ENCODE measurements at places on chromosomes 2 and 18. TPM values are rescaled to one million over a fixed set of nuclear protein-coding genes. Genes with fewer than 3 reads are reported as not detected.
A peak's percentile ranks its signal among the peaks of the same experiment; 100 is the strongest.

DNA sequence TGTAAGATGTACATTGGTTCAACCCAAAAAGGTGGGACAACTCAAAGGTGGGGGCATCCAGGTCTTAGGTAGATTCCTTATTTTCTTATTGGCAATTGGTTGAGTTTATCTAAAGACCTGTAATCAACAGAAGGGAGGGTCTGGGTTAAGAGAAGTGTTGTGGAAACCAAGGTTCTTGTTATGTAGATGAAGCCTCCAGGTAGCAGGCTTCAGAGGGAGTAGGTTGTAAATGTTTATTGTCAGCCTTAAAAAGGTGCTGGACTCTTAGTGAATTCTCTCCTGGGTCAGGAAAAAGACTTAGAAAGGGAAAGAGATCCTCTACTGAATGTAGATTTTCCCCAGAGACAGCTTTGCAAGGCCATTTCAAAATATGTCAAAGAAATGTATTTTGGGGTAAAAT is 125.3 kb upstream of the NDUFV2 start:
- no peaks in the 10 kb centered on the region for H3K27me3 ChIP-seq
- no peak overlapping the region for H3K4me3 ChIP-seq
- no peak for DNase-seq

- DNase-seq, result no peak
- no peaks in the 10 kb centered on the region for H3K36me3 ChIP-seq
- H3K4me3 ChIP-seq, result no peak overlapping the region
- H3K4me1 ChIP-seq, result no peaks in the 10 kb centered on the region
- no peaks in the 10 kb centered on the region for H3K27me3 ChIP-seq
Observed at GRCh38 chr2:12081481-12082210, 335.2 kb downstream of the LPIN1 start.

GRCh38 chr18:332007-332406 is 64.2 kb upstream of the THOC1 start:
- H3K27ac ChIP-seq, result peak overlapping the region; percentile 58
- no peak overlapping the region for H3K4me3 ChIP-seq
- no peaks in the 10 kb centered on the region for H3K27me3 ChIP-seq
- H3K4me1 ChIP-seq, result peaks cover 14% of the 10 kb centered on the region
- peaks cover 5% of the 10 kb centered on the region for H3K36me3 ChIP-seq
- DNase-seq, result no peak

- H3K4me1 ChIP-seq, result no peaks in the 10 kb centered on the region
- DNase-seq, result no peak
- no peak overlapping the region for H3K27ac ChIP-seq
- no peak overlapping the region for H3K4me3 ChIP-seq
- no peaks in the 10 kb centered on the region for H3K27me3 ChIP-seq
Observed at GRCh38 chr2:137208431-137208891, 443.1 kb downstream of the THSD7B start.

GRCh38 chr2:127106457-127106990 is 430 bp downstream of the BIN1 start:
- DNase-seq, result no peak
- peak overlapping the region; percentile 80 for H3K27ac ChIP-seq
- H3K4me1 ChIP-seq, result peaks cover 24% of the 10 kb centered on the region
- H3K36me3 ChIP-seq, result no peaks in the 10 kb centered on the region

The LMAN2L gene
- total RNA-seq, result 16.5 TPM

GRCh38 chr18:54387631-54388030 is 29.9 kb downstream of the C18orf54 start:
- no peak overlapping the region for H3K4me3 ChIP-seq
- H3K4me1 ChIP-seq, result peaks cover 19% of the 10 kb centered on the region
- peak; percentile 14 for DNase-seq
- H3K27ac ChIP-seq, result peak overlapping the region; percentile 6
- H3K27me3 ChIP-seq, result no peaks in the 10 kb centered on the region

Measured in osteoblast (primary cell).